ENCODE measurements at places on chromosomes 2 and 18. TPM values are rescaled to one million over a fixed set of nuclear protein-coding genes. Genes with fewer than 3 reads are reported as not detected.
A peak's percentile ranks its signal among the peaks of the same experiment; 100 is the strongest.

The AKAIN1 gene
- total RNA-seq: not detected

The PRSS56 gene
- not detected for total RNA-seq

The IL1F10 gene
- total RNA-seq: not detected

DNA sequence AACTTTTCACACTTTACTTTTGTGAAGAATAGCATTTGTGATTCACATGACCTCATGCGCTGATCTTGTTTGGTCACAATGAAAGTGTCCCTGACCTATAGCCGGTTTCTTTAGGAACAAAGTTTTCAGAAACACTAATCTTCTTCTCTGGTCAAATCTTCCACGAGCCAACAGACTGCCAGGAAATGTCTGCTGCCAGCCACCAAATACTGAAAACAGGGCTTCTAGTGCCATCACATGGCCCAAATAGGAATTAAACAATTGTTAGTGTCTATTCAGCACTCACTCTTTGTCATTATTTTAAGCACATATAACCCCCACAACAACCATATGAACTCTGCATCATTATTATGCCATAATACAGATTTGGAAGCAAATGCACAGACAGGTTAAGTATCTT is 286.5 kb upstream of the SYT4 start:
- DNase-seq: no peak
- H3K36me3 ChIP-seq: no peaks in the 10 kb centered on the region
- no peaks in the 10 kb centered on the region for H3K4me1 ChIP-seq
- no peaks in the 10 kb centered on the region for H3K27me3 ChIP-seq
- no peak overlapping the region for H3K4me3 ChIP-seq
- no peak overlapping the region for H3K27ac ChIP-seq

- DNase-seq: no peak
- H3K27me3 ChIP-seq: no peaks in the 10 kb centered on the region
- H3K4me3 ChIP-seq: no peak overlapping the region
- H3K4me1 ChIP-seq: no peaks in the 10 kb centered on the region
Observed at GRCh38 chr2:239058766-239059165, 210.9 kb downstream of the TWIST2 start.

DNA sequence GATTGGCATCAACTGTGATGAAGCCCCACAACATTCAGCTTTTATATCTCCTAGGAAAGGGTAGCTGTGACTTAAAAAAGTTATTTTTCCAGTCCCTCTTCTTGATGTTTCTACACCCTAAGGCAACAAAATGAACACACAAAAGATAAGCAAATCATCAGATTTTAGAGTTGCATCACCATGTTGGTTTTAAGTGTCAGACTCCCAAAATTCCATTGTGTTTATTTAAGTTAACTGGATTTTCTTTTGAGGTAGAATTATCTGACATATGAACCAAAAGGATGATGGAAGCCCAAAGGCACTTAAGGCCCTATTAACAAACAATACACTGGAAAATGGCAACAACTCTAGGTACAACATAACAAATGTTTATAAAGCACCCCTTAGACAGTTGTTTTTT is 261.7 kb upstream of the SLC39A10 start:
- no peak overlapping the region for H3K4me3 ChIP-seq
- no peak for DNase-seq
- H3K4me1 ChIP-seq: no peaks in the 10 kb centered on the region
- H3K27me3 ChIP-seq: no peaks in the 10 kb centered on the region
- H3K36me3 ChIP-seq: no peaks in the 10 kb centered on the region

DNA sequence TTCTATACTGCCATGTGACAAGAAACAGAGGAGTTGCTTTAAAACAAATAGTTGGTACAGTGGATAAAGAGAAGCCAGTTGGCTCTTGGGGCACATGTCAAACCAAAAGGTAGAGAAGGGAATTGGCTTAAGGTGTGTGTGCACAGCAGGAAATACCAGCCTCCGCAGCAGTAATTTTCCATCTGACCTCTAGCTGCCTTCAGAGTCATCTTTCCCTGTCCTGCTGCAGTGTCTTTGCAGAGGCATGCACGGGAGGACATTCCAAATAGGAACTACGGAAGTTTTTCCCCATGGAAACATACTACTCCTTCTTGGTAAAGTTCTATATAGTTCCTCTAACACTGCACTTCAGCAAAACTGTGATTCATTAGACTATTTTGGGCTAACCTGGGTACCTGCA is 99.5 kb downstream of the RAB3GAP1 start:
- H3K4me1 ChIP-seq: no peaks in the 10 kb centered on the region
- H3K27ac ChIP-seq: no peak overlapping the region
- H3K36me3 ChIP-seq: peaks cover 3% of the 10 kb centered on the region

DNA sequence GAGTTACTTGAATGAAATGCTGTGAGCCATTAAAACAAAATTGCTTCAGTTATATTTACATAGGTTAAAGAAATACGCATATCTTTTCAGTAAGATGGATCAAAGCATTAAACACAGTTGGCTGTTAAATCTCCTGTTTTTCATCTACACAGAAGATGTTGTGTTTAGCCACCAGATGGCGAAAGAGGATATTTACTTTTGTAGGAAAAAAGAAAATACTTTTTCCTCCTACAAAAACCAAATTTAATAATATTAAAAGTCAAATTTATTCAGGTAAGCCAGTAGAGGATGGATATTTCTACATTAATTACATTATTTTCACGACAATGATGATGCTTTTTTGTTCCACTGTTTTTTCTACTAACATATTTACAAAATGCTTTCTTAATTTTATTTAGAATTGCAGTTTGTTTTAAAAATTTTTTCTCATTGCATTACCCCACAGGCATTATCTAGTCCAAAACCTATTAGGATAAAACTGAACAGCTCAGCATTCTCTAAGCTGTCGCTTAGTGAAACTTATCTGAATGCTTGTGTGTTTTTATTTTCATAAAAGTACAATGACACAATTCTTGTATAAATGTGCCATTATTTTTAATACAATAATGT is 173.7 kb downstream of the ASXL3 start:
- H3K4me1 ChIP-seq: no peaks in the 10 kb centered on the region
- H3K36me3 ChIP-seq: no peaks in the 10 kb centered on the region
- no peak overlapping the region for H3K27ac ChIP-seq
- H3K4me3 ChIP-seq: no peak overlapping the region
- DNase-seq: no peak
- H3K27me3 ChIP-seq: no peaks in the 10 kb centered on the region

GRCh38 chr2:24273598-24273997 is 86.7 kb downstream of the ITSN2 start:
- DNase-seq: no peak
- H3K27ac ChIP-seq: no peak overlapping the region
- H3K4me3 ChIP-seq: no peak overlapping the region
- no peaks in the 10 kb centered on the region for H3K36me3 ChIP-seq
- H3K27me3 ChIP-seq: no peaks in the 10 kb centered on the region
- H3K4me1 ChIP-seq: no peaks in the 10 kb centered on the region

DNA sequence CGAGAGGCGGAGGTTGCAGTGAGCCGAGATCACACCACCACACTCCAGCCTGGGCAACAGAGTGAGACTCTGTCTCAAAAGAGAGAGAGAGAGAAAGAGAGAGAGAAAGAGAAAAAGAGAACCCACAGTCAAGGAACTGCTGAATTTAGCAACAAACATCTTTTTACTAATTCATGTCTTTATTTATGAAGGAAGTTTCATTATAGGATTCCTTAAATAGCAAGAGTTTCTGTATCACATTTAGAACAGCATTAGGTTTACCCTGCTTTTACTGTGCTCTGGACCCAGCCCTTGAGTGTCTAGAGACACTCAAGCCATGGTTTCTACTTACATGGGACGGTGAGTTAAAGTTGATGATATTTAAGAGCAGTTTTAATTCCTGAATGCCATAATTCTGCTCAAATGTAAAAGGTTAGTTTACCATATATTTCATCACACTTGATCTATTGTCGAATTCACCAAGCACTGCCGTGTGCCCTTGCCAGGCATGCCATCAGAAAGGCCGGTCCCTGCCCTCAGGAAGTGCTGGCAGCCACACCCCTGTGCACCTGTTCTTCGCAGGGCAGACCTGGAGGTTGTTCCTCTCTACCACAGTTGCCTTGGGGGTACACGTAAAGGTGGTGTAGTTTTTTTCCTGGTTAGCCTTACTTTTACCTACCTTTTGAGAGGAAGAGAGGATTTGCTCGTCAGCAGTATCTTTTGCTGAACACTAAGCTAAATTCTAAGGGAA is 153.3 kb downstream of the LDLRAD4 start:
- H3K27me3 ChIP-seq: no peaks in the 10 kb centered on the region
- no peak overlapping the region for H3K4me3 ChIP-seq
- H3K36me3 ChIP-seq: no peaks in the 10 kb centered on the region
- no peak for DNase-seq

The KLHL30 gene
- 0.15 TPM for total RNA-seq

- H3K36me3 ChIP-seq: no peaks in the 10 kb centered on the region
- H3K4me3 ChIP-seq: no peak overlapping the region
- H3K27me3 ChIP-seq: no peaks in the 10 kb centered on the region
- no peak for DNase-seq
- peak overlapping the region; percentile 77 for H3K27ac ChIP-seq
Observed at GRCh38 chr2:161077367-161078210, 82.6 kb upstream of the TANK start.

DNA sequence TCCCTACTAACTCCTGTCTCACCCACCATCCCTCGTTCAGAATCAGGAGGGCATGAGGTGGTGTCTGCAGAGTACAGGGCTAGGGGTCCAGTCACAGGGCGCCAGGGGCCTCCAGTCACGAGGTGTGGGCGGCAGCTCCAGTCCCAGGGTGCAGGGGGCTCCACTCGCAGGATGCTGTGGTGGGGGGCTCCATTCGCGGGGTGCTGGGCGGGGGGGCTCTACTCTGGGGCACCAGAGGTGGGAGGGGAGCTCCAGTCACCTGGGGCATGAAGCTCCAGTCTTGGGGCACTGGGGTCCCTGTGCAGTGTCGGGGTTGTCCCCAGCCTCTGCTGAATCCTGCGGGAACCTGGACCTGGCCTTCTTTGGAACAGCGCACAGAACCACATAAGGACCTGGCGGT is 66.0 kb downstream of the EIPR1 start:
- no peaks in the 10 kb centered on the region for H3K27me3 ChIP-seq
- no peaks in the 10 kb centered on the region for H3K36me3 ChIP-seq
- H3K4me1 ChIP-seq: no peaks in the 10 kb centered on the region
- no peak overlapping the region for H3K27ac ChIP-seq
- no peak for DNase-seq

- no peaks in the 10 kb centered on the region for H3K27me3 ChIP-seq
- no peaks in the 10 kb centered on the region for H3K4me1 ChIP-seq
- peak; percentile 30 for DNase-seq
- no peak overlapping the region for H3K4me3 ChIP-seq
- H3K27ac ChIP-seq: no peak overlapping the region
Observed at GRCh38 chr2:240125742-240126141, 10.4 kb downstream of the COPS9 start.

DNA sequence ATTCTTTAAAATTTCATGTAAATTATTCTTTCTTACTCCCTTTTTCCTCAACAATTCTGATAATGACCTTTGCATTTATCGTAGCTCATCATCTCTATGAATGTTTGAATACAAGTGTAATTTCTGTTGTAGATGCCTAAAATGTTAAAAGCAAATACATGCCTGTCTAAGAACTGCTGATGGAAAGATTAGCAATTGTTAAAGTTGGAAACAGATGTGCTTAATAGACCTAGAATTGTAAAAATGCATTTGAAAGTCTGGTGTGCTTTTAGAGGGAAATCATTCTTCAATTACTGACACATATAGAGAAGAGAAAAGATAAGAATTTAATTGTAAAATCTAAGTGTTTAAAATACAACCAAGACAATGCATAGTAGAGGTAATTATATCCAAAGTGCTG is 50.4 kb downstream of the CCDC102B start:
- no peaks in the 10 kb centered on the region for H3K36me3 ChIP-seq
- H3K27me3 ChIP-seq: no peaks in the 10 kb centered on the region
- H3K4me1 ChIP-seq: no peaks in the 10 kb centered on the region

The FOXI3 gene
- total RNA-seq: not detected

The CDH7 gene
- total RNA-seq: not detected

The SPDYA gene
- total RNA-seq: 0.98 TPM

DNA sequence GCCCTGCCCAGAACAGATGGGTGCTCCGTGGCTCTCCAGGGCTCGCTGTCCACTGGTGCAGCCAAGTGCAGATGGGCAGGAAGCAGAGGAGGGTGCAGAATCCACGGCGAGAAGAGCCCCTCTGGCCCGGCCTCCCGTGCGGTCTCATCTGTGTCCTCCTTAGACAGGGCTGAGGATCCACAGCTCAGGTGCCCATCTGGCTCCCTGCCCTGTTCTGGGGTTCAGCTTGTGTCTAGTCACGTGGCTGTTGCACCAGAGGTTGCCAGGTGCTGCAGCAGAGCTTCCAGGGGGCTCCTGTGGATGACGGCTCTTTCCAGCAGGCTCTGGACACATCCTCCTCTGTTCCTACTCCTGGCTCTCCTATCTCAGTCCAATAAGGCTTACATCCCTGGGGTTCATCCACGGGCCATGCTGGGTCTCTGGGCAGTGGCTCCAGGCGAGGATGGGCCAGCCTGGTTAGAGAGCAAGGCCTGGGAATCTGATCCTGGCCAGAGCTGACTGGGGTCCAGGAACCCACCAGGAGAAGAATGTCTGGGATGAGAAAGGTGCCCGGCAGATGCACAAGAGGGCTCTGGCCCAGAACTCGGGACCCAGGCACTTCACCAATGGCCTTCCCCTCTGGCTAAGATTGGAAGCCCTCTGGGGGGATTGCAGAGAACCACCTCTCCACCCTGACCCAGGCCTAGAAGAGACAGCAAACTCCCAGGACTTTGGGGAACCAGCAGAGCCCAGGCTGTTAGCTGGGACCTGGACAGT is 116.3 kb upstream of the ID2 start:
- no peak overlapping the region for H3K27ac ChIP-seq
- DNase-seq: no peak
- no peak overlapping the region for H3K4me3 ChIP-seq
- no peaks in the 10 kb centered on the region for H3K27me3 ChIP-seq
- H3K4me1 ChIP-seq: no peaks in the 10 kb centered on the region

Measured in breast epithelium (tissue), 4 donors.